Esophagus muscularis mucosa (tissue), 4 donors: ENCODE measurements at places on chromosomes 3 and 15.

GRCh38 chr15:99239545-99240198 lies 9.7 kb downstream of the TTC23 start:
- no peak for DNase-seq

DNA sequence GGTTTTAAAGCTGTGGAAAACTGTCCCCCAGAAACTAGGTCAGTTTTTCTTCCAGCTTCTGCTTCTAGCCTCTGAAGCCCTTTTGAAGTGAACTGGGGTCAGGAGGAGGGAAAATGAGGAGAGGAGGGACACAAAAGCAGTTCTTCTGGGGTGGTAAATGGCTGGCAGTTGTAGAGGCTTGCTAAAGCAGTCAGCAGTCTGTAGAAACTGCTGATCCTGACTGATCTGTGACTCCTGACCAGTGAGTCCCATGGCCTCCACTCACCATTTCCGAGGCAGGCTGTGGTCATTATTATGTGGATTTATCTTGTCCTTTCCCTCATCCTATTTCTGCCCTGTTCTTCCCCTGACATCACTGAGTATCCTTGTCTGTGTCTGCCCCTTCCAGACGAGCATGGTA lies 276.4 kb upstream of the ROPN1 start:
- no peak for DNase-seq

GRCh38 chr3:129453732-129454131 lies 13.7 kb downstream of the IFT122 start:
- no peak for DNase-seq

- DNase-seq: no peak
Observed at GRCh38 chr15:44102675-44103254, 92.3 kb downstream of the FRMD5 start.

- no peak for DNase-seq
Observed at GRCh38 chr3:12663401-12663935, 449 bp downstream of the RAF1 start.
